ENCODE measurements at places on chromosomes 1 and 21.

GRCh38 chr1:110425612-110426152 lies 18.2 kb upstream of the LAMTOR5 start:
- no peak for DNase-seq

GRCh38 chr1:176617881-176618280 lies 154.9 kb downstream of the PAPPA2 start:
- no peak for DNase-seq

- DNase-seq, result no peak
Observed at GRCh38 chr1:163381487-163382184, 59.9 kb downstream of the NUF2 start.

DNA sequence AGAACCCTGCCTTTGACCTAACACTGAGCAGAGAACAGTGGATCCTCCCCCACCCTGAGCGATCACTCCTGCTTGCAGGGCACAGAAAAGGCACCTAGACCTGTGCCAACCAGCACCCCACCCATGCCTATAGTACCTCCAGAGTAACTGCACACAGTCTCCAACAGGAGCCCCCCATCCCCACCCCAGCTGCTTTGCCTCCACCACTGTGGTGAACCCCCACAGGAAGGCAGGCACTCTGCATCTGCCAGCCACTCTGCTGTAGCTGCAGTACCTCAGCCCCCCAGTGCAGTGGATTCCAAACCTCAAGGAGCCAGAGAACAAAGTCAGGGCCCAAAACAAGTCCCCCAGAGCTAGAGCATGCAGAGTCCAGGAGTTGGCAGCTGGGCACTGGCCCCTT lies 10.7 kb downstream of the SPATC1L start:
- no peak for DNase-seq

- DNase-seq, result no peak
Observed at GRCh38 chr1:147225193-147225730, at the start of gene FMO5. TSS of gene FMO5 (minus strand) at chr1:147225339. CDS start at chr1:147225029, 310 bp downstream.

GRCh38 chr1:17907999-17908398 lies 152.9 kb downstream of the ACTL8 start:
- DNase-seq, result no peak

DNA sequence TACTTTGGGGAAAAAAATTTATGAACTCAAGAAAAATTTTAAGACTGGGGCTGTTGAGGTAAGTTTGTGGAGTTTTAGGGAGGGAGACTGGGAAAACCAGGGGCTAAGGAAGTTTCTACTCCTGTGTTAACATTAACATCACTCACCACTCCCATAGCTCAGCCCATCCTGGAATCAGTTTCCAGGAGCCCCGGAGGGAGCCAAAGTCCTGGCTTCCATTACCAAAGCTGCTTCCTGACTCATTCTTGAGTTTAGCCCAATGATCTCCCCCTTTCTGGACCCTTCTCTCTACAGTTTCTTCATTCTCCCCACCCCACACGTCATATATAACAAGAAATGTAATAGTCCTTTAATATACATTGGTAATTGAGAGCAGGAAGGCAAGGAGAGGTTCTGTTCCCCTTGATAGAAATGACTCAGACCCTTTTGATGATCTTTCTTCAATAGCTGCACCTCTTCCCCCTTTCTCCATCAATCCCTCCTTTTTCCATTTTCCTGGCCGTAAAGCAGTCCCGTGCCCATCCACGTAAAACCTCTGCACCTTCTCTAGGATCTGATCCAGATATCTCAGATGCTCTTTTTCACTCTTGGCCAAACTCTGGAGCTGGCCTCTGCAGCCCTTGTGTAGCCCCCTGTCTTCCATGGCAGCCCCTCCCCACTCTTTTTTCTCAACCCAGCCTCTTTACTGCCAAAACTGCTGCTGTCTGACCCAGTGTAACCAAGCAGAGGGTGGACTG lies 4.6 kb upstream of the PIAS3 start:
- DNase-seq, result no peak

- no peak for DNase-seq
Observed at GRCh38 chr1:62336995-62337705, 17.9 kb upstream of the KANK4 start.

DNA sequence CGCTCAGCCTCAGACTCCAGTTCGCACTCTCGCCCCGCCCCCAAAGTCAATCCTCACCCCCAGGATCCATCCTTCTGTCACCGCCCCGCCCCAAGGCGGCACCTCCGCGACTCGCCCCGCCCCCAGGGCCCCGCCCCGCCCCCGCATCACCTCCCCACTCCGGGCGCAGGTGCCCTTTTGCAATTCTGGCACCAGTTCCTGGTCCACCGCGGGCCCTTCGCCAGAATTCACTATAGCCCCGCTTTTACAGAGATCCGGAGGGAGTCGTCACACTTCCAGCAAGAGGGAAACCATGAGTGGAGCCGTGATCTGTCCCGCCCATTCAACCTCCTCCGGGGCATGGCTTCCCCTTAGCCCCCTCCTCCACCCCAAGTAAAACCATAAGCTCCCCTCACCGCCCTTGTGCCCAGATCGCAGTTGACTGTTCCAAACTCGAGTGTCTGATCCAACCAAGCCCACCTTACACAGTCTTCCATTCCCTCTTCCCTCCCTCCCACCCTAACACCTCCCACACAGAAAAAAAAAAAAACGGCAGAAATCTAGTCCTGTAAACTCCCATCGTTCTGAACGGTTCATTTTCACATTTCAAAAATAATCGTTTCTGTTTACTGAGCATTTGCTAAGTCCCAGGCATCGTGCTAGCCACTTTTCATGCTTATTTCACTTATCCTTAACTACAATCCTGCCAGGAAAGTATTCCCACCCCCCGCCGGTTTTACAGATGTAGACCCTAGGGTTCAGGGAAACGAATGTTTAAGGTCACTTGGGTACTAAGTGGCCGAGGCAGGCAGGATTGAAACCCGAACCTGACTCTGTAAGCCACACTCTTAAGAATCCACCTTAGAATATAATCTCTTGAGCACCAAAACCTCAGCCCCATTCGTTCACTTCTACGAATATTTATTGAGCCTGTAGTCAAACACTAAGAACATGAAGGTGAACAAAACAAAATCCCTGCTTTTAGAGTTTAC lies 1.3 kb upstream of the DNAJC16 start:
- no peak for DNase-seq

DNA sequence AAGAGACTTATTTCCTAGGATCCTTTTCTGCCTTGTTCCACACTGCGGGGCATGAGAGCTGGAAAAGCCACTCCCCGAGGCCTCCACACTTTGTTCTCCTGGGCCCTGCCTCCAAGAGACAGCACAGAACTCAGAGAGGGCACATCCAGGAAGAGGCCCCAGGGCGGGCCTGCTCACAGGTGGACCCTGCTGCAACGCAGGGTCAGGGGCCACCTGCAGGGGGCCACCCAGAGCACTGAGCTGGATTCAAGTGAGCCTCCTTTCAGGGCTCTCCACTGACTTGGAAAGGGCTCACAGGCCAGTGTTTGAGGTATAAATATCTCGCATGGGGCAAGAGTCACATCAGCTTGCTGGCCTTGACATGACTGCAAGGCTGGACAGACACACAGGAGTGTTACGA lies 4.8 kb downstream of the RGS16 start:
- no peak for DNase-seq

DNA sequence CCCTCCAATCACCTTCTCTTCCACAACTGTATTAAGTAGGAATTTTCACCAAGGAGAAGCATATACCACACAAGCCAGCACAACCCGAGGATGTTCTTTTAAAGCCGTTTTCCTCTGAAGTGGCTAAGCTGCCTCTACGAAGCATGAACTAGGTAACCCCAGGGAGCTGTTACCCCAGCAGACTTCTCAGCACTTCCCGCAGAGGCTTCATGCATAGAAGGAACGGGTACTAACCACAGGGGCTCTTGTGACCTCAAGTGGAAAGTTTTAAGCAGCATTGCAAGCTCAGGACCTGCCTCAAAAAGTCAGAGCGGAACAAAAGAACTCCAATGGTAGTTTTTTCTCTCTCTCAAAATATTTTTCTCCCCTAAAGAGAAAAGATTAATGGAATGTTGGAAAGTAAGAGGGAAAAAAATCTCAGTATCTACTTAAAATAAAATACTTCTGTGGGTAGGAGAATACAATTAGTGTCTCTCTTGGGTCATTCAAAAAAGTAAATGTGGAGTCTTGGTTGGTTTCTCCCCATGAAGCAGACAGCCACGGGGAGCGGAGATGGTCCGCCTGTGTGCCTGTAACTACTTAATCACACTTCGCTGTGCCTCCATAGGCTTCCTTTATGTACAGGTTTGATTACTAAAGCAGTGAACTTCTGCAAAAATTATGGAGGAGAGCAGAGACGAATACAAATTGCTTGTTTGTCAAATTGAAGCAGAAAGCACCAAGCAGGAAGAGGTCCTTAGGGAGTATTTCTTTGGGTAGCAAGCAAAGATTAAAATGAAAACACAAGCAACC lies 40.9 kb downstream of the STX6 start:
- DNase-seq, result no peak

DNA sequence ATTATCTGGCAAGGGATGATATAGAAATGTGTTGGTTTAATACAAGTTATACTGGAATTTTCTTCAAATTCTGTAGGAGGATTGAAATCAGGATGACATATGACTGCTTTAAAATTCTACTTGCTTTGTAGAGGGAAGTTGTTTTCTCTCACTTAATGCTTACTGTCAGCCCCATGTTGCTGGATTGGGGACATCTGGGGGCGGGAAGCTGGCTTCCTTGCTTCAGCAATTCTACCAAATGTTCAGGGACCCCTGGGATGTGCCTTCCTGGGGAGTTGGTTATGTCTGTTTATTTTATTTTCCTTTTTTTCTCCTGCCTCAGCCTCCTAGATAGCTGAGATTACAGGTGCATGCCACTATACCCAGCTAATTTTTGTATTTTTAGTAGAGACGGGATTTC lies 63.5 kb downstream of the CNIH3 start:
- no peak for DNase-seq

DNA sequence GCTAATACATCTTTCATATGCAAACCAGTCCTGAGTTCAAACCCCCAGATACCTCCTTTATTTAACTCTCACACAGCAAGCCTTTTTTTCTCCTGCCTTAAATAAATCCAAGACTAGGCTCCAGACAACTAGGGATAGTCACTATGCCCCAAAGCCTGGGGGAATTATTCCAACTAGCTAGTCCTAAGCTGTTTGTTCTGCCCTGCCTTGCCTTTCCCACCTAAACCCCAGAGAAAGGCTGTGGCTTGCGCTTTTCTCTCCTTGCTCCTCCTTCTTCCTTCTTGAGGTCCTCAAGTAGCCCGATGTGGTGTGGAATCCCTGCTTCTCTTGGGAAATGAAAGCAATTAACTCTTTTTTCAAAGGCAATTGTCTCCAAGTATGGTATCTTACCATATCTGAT lies 31.8 kb downstream of the C1orf87 start:
- no peak for DNase-seq

GRCh38 chr1:227093309-227093708 lies 153.2 kb downstream of the COQ8A start:
- no peak for DNase-seq

DNA sequence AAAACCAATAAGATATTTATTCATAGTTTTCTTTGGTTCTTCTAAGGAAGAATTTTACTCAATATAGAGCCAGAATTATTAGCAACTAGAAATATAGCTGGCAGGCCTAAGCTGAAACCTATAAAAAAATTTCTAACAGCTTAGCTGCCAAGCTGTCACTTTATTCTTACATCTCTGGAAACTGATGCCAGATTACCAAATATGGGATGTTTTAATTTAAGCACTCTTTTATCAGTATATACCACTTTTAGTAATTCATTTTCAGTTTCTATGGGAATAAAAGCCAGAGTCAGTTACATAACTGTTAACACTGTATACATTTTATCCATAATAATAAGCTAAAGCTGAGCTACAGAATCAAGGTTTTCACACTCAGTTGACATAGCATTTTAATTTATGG lies 68.7 kb upstream of the MPC2 start:
- no peak for DNase-seq

- no peak for DNase-seq
Observed at GRCh38 chr1:6935361-6935883, 150.2 kb downstream of the CAMTA1 start.

DNA sequence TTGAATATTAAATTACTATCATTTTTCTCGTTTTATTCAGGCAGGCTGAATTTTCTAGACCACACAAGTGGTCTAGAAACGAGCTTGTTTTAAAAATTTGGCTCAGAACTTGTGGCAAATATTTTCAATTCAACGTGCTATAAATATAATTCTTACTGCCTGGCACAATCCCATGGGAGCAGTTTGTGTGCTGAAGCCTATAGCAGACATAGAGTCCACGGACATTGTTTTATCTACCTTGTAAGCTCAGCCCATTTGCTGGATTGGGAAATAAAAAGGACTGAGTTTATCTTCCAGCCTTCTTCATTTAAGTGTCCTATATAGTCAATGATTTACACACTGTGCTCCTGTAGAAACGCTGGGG lies 103.4 kb downstream of the ZBTB18 start:
- DNase-seq, result no peak

DNA sequence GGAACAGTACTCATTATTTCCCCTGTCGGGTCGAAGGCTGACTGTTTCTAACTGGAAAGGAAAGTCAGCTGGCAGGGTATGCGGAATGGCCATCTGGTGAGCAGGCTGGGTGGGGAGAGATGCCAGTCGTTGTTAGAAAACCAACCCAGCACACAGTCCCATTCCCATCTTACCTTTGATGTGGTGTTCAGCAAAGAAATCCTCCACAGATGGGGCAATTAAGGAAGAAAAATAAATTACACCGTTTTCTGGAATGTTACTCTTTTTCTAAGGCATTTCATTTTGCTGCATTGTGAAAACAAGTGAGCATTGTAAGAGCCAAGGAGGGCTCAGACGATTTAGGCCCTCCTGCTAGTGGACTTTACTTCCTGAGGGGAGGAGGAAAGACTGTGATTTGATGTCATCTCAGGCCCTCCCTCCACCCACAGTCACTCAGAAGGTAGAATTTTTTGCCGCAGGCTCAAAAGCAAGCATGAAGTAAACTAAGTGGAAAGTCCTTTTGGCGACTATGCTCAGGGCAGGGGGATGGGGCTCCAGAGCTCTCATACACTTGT lies at the start of gene SLC16A4:
Gene SLC16A4 (minus strand): TSS at position 335 of the 554 bp plus-strand sequence. CDS start 1,703 bp downstream, outside the sequence.
- DNase-seq, result no peak

DNA sequence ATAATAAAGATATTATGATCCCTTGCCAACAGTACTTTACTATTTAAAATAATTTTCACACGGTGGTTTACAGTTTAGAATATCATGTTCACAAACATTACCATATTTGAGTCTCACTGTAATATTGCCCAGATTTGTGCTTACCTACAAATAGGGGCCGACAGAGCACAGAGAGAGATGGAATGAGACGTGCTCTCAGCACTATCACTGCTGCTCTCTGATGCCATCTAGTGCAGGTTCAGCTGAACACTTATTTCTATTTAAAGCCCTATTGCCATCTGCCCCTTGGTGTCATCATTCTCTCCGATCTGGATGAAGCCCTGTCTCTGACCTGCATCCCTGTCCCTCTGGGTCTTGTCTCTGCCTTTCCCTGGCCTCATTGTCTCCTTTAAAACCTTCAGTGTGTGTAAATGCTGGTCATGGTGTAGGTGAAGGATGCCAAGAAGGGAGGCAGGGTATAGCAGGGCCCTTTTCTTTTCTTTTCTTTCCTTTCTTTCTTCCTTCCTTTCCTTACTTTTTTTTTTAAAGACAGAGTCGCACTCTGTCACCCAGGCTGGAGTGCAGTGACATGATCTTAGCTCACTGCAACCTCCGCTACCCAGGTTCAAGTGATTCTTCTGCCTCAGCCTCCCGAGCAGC lies 6.9 kb upstream of the GPATCH4 start:
- no peak for DNase-seq

GRCh38 chr1:21939650-21940374 lies 2.7 kb upstream of the HSPG2 start:
- DNase-seq, result no peak
